Activated CD4-positive, alpha-beta T cell treated with anti-CD3 and anti-CD28 coated beads for 24 hours (primary cell): ENCODE measurements at places on chromosomes 16 and 17.

GRCh38 chr16:49641250-49641649, 214.7 kb downstream of the ZNF423 start:
- no peak for DNase-seq

- no peak for DNase-seq
Observed at GRCh38 chr17:77999413-78000173, 41.1 kb downstream of the TNRC6C start.

GRCh38 chr17:13967416-13967815, 101.9 kb upstream of the COX10 start:
- DNase-seq, result no peak

DNA sequence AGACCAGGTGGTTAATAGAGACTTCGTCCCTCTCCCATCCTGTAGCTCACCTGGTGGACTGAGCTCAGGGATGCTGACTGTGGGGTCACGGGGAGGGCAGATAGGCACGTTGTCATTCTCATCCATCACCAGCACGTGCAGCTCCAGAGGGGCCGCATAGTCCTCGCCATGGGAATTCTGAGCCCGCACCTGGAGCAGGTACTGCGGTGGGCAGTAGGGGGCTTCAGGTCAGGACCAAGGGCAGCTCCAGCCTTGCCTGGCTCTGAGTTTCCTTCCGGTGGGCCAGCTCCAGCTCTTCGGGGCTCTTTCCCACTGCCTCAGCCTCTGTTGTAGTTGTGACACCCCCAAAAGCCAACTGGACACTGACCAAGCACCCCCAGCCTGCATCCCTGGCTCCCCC, 5.6 kb downstream of the CDH16 start:
- no peak for DNase-seq
